ENCODE measurements at places on chromosomes 1 and 21.
A peak's percentile ranks its signal among the peaks of the same experiment; 100 is the strongest.

DNA sequence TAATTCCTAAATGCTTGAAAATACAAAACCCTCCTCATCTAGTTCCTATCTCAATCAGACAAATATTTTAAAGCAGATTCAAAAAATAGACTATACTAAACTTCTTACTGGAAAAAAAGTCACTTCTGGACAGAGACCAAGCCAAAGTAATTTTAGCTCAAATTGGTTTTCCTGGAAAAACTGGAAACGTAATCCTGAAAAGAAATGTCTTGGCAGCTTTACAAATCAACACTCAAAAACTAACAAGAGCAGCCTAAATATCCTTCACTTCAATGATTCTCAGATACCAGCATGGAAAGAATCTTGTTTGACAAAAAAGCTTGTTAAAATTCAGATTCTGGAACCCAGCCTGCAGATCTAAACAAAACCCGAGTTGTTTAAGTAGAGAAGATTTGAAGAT lies 9.1 kb upstream of the GPR88 start:
- no peak for DNase-seq

GRCh38 chr1:4269330-4269729 lies 369.3 kb upstream of the C1orf174 start:
- DNase-seq = no peak

DNA sequence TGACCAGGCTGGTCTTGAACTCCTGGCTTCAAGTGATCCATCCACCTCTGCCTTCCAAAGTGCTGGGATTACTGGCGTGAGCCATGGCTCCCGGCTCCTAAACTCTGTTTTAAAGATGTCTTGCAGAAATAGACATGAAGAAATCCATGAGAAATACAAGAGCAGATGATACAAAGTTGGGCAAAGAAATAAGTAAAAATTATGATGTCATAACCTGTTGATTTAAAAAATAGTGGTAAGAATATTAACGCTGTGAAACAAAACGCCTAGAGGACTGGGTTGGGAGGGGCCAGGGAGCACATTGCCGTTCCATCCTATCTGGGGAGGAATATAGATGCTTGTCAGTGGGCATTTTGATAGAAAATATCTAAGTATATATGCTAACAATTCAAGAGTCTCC lies 1.2 kb upstream of the ITGB2 start:
- DNase-seq = no peak

GRCh38 chr1:6494627-6495026 lies 3.2 kb upstream of the PLEKHG5 start:
- no peak for DNase-seq

DNA sequence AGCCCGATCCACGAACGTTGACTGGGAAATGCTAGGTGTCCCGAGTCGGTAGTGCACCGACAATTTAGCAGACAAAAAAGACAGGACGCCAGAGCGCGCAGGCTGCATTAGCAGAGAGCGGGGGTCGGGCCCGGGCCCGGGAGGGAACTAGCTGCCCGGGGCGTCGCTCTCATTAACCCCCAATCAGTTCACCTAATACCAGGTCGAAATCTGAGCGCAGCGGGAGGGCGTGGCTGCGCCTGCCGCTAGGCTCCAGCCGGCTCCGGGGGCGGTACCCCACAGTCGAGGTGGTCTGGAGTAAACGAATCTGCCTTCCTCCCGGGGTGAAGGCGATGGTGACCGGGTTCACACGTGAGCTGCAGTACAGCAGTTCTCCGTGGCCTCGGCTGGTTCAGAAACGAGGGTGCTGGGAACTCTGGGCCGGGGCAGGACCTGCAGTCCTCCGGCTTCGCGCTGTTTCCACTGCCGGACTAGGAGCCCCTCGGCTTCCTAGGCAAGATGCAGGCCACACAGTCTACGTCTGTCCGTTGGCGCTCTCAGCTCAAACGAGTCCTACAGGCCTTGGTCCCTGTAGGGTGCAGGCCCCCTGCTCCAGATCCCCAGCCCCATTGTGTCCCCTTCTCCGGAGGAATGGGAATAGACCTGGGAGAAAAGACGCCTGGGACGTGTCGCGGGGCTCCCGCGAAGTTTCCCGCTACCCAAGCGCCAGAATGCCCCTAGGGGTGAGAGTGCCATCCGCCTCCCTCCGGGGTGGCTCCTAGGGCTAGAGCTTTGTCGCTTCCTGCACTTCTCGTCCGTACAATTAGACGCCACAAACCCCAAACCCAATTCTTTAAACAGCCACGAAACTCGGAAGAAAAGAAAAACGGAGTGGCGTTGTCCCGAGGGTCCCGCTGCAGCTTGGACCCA lies 2.0 kb downstream of the GFI1 start:
- peak; percentile 67 for DNase-seq

GRCh38 chr1:20721117-20722061 lies 3.6 kb upstream of the KIF17 start:
- DNase-seq = no peak

DNA sequence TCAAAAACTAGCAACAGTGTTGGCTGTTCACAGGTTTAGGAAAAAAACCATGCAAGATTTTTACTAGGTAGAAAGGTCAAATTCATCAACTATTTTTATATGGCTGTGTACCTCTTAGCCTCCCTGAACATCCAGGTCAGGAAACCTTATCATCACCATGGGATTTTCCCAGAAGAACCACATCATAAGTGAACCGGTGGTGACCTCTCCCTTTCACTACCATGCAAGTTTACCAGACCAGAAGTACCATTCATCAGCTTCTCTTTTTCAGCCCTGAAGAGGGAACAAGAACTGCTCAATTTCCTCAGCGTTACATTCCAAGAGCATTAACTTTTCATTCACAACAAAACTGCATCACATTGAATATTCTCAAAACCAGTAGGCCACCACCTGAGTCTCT lies 5.9 kb downstream of the SSBP3 start:
- DNase-seq = no peak

DNA sequence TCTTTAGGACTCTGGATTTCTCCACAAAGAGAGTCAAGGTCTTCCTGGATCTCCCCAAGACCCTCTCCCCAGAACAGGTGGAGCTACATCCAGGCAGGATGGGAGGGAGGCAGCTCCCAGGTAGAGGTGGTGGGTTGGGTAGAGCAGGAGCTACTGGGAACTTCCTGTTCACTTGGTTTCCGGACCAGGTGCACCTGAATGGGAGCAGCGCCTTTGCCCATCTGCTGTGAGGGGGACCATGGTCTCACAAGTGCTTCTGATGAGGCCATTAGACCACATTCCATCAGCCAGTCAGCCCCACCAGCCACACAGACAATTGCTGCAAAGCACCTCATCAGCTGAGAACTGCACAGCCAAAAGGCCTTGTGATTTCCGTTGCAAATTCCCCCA lies 188.8 kb downstream of the MATN1 start:
- DNase-seq = no peak

GRCh38 chr1:206419783-206420182 lies 50.5 kb upstream of the IKBKE start:
- DNase-seq = no peak

GRCh38 chr1:192100686-192101468 lies 57.4 kb upstream of the RGS18 start:
- no peak for DNase-seq

DNA sequence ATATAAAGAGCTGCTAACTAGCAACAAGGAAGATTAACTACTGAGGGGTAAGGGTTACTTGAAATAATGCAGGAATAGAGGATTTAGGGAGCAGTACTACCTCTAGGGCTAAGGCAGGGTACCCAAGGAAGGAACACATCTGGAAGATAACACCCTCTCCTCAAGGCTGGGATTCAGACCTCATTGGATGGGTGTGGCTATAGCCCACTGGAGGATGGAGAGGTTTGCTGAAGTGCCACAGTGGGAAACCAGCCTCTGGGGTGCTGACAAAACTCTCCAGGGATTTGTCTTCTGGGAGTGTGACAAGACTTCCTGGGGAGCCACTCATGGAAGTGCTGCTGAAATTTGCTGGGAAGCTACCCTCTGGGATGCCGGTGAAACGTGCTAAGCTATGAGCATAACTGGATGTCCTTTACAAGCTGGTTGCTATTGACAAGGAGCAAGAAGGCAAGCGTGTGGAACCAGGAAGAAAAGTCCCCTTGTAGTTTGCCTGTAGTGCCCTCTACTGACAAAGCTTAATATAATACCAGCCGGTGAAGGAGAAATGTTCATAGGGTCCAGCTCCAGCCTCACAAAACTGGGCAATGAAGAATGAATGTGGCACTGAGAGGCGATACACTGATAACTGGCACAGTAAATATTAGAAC lies 122.8 kb upstream of the USP24 start:
- no peak for DNase-seq

DNA sequence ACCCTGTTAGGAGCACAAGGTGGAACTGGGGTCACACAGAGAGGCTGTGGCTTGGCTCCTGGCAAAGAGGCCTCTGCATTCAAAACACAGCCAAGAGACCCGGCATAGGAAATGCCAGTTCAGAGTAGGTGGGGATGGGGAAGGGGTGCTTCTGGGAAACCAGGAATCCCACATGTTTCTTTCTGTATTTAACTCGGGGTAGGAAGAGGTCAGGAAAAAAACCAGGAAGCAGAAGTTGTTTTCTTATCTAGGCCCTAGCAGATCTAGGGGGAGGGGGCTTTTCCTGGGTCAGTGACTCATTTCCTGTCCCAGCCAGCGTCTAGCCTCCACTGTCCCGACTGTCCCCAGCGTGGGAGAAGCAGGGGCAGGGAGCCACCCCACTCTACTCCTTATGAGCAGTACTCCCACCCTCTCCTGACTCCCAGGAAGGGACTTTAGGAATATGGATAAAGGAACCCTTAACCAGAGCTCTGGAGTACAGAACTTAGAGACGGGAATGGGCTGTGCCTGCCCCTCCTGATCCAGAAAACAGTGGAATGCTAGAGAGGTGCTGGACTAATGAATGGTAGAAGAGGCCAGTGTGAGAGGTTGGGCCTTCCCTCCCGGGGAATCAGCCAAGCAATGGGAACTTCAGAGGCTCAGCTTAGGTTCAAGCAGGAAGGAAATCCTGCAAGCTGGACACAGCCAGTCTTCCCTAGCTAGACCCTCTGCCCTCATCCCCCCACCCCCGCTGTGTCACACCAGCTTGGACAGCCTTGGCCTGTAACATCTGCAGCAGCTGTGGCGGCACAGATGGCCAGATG lies 5.7 kb downstream of the FHL3 start:
- no peak for DNase-seq

DNA sequence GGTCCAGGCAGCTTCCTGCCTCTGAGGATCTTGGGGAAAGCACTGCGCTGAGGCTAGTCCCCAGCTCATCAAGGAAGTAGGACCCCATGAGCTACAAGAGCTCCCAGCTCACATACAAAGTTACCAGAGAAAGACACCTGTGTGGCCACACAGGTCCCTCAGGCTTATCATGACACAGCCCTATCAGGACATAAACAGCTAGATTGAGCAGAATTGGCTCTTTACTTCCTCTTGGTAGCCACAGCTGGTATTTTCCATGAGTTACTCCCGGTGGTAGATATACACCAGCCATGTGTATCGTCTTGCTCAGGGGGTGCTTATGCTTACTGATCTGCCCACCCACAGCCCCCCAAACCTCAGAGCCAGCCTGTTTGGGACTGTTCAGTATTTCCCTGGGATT lies 1.2 kb downstream of the LENEP start:
- no peak for DNase-seq

- no peak for DNase-seq
Observed at GRCh38 chr21:21085206-21085605, 87.0 kb downstream of the NCAM2 start.

DNA sequence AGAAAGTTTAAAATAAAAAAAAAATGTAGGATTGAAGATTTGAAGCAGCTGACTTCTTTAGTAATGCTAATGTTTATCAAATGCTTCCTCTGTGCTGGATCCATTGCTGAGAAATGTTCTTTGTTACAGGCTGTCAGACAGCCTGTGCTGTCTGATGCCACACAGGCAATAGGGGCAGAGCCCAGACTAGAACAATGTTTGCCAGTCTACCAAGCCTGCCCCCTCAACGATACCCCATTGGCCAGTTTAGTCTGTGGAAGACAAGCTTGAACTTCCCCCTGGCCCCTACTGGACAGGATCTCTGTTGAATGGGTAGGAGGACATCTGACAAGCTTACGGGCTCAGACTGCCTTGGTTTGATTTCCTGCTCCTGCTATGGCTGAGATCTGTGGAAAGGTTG lies 79.4 kb downstream of the PAPPA2 start:
- DNase-seq = no peak

GRCh38 chr21:35925497-35925896 lies 134.8 kb downstream of the SETD4 start:
- DNase-seq = no peak

- no peak for DNase-seq
Observed at GRCh38 chr1:203048555-203049051, 22.3 kb downstream of the PPFIA4 start.

- no peak for DNase-seq
Observed at GRCh38 chr21:37565530-37566223, 199.1 kb downstream of the DYRK1A start.

DNA sequence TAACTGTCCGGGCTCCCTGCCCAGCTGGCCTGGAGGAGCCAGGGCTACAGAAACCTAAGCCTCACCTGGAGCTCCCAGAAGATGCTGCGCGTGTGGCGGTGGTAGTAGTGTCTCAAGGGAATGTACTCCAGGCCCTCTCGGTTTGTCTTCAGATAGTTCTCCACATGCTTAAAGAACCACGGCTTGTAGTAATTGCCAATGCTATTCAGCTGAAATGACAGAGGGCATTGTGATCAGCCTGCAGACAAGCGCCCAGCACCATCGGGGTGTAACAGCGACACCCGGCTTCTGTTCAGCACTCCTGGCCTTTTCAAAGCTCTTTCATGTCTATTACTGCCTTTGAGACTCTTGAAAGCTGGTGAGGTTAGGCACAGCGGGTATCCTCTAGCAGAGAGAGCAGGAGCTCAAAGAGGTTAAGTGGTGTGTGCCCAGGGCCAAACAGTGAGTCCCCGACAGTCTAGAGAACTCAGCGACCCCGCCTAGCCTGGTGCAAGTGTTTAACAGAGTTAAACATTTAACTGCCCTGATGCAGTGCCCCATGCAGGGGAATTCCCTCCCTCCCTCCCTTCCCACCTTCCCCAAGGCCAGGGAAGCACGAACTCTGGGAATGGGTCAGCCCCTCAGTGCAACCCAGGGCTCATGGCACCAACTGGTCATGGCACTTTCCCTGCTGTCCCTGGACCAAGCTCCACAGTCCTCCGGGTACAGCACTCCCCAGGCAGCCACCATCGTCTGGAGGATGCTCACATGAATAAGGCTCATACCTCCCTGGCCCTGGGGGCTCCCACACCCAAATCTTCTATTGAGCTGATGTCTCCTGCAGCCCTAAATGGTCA lies 21.5 kb downstream of the DHCR24 start:
- no peak for DNase-seq

DNA sequence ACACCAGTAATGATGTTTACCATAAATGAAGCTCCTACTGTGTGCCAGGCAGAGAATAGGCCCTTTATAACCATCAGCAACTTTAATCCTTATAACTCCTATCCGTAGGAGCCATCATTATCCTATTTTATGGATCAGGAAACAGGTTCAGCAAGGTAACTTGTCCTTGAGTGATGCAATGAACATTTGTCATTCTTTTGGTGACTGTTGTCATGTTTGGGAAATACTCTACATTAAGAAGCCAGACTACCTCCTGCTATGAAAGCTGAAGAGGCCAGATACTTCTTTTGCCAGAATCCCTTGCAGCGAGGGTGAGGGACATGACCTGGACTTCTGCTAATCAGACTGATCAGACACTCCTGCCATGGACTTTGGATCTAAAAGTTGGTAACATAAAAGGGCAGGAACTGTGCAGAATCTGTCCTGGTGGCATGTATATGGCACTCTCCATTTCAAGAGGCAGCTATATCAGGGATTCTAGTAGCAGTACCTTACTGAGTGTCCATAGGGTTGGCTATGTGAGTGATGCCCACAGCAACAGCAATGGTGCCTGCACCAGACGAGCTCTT lies 33.1 kb upstream of the SRRM1 start:
- no peak for DNase-seq

Measured in stimulated activated naive CD4-positive, alpha-beta T cell treated with Interleukin-2 at 50 U/mL for 16 hours (primary cell).